ENCODE measurements at places on chromosomes 3 and 15.

- peak; percentile 20 for DNase-seq
Observed at GRCh38 chr3:143016321-143016972, 15.1 kb downstream of the U2SURP start.

DNA sequence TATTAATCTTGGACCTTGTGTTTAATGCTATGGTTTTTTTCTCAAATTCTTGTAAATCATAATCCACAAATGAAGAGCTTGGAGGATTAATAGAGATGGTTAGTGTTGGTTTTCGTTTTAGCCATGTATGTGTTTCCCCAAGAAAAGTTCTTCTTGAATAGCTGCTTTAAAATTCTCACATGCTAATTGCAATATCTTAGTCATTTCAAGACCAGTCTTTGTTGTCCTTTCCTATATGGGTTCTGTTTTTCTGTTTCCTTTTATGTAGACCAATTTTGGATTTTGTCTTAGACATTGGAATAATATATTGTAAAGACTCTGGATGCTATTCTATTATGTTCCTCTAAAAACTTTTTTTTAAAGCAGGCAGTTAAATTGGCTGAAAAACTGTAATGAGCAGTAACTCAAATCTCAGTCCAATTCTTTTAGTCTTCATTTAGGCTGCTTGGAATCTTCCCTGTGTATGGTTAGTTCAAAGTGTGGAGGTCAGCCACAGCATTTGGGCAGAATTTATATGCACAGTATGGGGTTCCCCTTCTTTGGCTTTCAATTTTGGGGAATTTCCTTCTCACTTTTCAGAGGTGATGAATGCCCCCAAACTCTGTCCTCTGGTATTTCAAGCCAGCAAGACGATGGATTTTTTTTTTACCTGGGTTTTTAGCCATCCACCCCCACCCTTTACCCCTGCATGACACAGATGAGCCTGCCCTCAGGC lies 39.1 kb upstream of the DNAJC13 start:
- no peak for DNase-seq

DNA sequence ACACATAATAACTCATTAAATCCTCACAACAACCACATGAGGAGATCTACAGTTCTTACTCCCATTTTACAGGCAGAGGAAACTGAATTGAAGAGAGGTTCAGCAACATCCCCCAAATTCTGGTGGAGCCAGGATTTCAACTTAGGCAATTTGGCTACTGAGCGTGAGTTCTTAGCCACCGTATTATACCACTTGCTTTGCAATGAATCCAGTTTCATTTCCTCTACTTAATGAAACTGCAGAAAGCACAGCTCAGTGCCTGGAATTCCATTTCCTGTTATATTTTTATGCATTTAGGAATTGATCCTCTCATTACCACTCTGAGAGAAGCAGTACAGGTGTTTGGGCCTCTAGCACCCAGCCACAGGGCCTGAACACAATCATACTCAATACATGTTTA lies 4.3 kb downstream of the ZNF860 start:
- DNase-seq: no peak

DNA sequence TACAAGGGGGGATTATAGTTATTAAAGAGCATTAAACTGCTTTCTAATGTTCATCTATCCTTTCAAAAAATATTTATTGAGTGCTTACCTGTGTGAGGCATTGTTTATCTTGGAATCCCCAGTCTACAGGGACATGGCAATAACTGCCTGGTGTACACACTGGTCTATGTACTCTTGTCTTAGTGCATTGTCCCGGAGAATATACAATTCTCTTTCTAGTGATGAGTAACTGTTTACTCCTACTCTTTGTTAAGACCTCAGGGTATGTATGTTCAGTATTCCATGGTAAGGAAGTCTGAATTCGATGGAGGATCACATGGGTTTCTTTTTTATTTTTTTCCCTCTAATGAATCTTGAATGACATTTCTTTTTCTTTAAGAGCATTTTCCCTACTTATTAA lies 772.4 kb upstream of the NR2F2 start:
- DNase-seq: no peak

DNA sequence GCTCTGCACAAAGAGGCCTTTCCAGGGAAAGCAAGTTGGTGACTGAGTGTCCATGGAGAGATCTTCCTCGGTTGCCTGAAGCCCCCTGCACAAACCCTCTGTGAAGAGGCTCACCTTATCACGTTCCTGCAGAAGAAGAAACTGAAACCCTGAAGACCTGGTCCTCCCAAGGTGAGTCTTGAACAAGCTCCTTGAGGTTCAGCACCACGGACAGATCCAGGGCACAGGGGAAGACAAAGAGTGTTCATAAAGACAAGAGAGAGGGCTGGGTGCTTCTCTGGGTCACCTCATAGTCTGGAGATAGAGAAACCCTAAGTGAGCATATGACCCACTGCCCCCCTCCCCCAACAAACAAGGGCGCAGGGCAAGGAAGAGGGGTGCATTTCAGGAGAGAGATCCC lies 21.7 kb upstream of the TBC1D21 start:
- DNase-seq: no peak

DNA sequence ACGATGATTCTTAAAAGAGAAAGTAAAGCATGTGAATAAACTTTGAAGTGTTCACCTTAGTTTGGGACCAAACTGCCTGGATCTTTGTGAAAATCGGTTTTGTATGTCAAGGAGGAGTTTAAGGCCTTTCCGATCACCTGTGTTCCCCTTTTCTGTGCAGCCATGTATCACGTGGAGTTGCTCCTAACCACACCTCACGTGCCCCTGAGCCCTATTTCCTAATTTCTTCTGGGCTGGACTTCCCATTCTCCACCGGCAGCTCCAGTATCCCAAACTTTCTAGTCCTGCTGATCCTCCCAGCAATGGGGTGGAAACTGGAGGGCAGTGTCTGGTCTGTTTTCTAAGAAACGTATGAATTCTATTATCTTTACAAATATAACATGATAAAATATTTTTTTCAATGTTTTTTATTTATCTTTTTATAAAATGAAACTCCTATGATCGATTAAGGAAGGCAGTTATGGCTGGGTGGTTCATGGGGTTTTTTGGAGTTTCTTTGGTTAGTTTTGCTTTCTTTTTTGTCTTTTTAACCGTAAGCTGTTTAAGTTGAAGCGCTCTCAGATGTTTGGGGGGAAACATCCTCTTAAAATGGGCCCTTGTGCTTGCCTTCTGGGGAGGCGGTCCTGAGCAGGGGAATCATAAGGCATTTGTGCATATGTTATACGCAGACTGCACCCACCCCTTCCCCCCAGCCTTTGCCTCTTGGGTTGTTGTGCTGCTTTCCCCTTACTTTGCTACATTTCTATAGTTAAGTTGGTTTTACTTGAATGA lies 43.6 kb upstream of the WWTR1 start:
- DNase-seq: no peak

DNA sequence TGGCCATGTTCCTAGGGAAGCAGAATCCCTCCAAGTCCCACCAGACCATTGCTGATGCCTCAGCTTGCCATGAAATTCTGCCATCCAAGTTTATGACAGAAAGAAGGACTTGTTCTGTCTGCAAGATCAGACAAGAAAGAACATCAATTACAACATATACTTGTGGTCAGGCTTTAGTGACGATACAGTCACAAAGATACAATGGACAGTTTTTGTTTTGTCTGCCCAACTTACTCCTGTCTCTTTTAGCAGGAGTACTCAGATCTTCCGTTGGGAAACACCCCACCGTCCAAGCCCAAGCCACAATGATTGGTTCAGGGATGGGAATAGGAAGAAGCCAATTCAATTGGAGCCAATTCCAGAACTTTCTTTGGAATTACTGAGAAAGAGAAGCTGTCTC lies 15.7 kb downstream of the KLHL6 start:
- no peak for DNase-seq

DNA sequence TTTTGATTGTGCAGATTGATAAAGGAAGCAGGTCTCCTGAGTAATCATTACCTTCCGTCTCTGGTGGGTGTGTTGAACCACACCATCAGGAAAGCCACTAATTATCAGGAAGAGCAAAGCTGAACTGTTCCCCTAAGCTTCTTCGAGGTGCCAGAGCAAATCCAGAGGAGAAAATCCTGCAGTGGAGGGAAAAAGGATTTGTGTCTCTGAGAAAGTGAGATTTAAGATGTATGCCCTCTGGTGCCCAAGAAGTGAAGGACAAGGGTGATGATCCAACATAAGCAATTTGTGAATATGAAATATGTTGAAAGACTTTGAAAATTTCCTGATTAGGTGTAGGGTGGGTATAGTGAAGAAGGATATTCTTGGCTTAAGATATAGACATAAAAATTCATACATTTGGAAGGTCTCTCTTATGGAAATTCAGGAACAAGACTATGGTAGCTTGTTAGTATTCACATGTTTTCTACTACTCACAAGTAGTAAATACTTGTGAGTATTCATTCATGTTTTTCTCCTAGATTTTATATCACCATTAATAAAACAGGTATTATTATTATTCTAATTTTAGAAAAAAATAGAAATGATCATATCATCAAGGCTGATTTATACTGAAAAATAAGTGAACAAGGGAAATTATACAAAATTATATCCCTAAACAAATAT lies 34.8 kb downstream of the COMMD2 start:
- peak; percentile 39 for DNase-seq

DNA sequence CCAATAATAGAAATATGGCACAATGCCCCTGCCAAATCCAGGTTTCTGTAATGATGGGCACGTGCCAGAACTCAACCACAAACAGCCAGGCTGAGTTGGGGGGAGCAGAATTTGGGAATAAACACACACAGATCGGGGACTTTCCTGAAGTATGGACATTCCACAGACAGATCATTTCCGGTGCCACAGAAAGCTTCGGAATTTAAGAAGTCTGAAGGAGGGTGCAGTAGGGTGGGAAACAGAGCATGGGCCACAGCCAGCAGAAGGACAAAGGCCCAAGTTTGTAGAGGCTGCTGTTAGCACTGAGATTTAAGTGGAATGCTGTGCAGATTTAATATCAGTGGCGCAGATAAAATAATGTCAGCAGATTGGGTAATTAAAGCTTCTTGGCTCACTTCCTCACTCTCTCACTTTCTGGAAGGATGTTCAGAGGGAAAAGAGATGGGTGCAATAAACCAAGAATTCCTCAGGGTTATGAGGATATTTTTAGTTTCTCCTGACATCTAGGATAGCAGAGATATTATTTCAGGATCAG lies 67.4 kb downstream of the MYLK start:
- no peak for DNase-seq

DNA sequence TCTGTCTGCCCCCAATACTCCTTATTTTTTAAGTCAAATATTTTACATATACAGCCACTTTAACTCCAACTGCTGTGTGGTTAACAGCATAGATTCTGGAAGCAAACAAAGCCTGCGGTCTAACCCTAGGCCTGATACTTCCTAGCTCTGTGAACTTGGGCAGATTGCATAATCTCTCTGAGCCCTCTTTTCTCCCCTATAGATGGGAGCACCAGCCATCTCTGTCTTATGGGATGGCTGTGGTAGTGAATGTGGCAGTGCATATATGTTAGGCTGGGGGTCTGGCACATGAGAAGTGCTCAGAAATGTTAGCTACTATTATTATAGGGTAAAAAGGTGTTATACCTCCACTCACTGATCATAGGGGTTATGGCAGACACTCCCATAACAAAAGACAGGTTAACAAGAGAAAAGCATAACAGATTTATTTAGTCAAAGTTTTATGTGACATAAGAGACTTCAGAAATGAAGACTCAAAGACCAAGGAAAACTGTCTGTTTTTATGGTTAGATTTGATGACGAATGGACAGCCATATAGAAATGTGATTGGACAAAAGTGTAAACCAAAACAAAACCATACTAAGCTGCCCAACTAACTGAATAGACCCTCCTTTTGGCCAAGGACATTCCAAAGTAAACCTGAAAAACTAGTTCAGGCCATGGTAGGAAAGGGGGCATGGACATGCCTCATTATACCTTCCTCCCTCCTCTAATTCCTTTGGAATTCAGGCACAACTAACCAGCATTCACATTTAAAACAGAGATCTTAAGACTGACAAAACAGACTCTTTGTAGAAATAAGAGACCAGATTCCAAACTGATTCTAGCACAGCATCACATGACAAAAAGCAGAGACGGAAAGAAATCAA lies 53.9 kb upstream of the DAZL start:
- DNase-seq: no peak

DNA sequence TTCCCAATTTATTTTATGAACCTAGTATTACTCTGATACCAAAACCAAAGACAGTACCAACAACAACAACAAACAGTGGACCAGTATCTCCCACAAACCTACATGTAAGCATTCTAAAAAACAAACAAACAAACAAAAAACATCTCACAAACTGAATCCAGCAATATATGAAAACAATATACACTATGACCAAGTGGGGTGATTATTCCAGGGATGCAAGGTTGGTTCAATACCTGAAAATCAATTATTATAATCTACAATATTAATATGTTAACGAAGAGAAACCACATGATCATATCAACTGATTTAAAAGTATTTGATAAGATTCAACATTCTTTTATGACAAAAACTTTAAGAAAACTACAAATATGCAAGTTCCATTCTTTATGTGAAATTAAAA lies 391.3 kb downstream of the MAGI1 start:
- no peak for DNase-seq

- DNase-seq: no peak
Observed at GRCh38 chr3:133069556-133070286, 31.5 kb downstream of the TMEM108 start.

DNA sequence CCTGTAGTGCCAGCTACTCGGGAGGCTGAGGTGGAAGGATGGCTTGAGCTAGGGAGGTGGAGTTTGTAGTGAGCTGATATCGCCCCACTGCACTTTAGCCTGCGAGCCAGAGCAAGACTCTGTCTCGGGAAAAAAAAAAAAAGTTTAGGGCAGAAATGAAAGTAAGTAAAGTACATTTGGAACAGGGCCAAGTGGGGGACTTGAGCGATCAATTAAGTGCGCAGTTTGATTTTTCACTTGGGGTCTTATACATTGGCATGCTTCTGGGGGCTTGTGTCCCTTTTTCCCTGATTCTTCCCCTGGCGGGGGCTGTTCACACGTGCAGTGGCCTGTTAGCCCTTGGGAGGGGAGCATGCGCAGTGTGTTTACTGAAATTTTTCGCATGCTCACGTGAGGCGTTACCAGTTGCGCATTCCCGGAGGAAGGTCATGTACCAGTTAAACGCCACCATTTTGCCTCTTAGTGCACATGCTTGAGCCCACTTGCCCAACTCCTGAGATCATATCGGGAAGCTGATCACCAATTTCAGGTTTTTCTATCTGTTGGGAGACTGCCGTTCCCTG lies 42.0 kb downstream of the GALNT15 start:
- no peak for DNase-seq

GRCh38 chr15:42494998-42495360 lies 455 bp upstream of the SNAP23 start:
- DNase-seq: no peak

All from NCI-H524 treated with DMSO at 0.1 percent for 48 hours (cell line).